ENCODE measurements at places on chromosomes 13 and 19. TPM values are rescaled to one million over a fixed set of nuclear protein-coding genes. Genes with fewer than 3 reads are reported as not detected.

ZNF728 gene
- 0.52 TPM for total RNA-seq

TINCR gene
- total RNA-seq, result not detected

FCHO1 gene
- 1.0 TPM for total RNA-seq

GPR12 gene
- not detected for total RNA-seq

SLC6A16 gene
- total RNA-seq, result not detected

PRR19 gene
- not detected for total RNA-seq

IGFL2 gene
- not detected for total RNA-seq

SYNGR4 gene
- total RNA-seq, result not detected

ZNF57 gene
- 4.2 TPM for total RNA-seq
